SW 1271 (cell line): ENCODE measurements at places on chromosomes 12 and 14.

DNA sequence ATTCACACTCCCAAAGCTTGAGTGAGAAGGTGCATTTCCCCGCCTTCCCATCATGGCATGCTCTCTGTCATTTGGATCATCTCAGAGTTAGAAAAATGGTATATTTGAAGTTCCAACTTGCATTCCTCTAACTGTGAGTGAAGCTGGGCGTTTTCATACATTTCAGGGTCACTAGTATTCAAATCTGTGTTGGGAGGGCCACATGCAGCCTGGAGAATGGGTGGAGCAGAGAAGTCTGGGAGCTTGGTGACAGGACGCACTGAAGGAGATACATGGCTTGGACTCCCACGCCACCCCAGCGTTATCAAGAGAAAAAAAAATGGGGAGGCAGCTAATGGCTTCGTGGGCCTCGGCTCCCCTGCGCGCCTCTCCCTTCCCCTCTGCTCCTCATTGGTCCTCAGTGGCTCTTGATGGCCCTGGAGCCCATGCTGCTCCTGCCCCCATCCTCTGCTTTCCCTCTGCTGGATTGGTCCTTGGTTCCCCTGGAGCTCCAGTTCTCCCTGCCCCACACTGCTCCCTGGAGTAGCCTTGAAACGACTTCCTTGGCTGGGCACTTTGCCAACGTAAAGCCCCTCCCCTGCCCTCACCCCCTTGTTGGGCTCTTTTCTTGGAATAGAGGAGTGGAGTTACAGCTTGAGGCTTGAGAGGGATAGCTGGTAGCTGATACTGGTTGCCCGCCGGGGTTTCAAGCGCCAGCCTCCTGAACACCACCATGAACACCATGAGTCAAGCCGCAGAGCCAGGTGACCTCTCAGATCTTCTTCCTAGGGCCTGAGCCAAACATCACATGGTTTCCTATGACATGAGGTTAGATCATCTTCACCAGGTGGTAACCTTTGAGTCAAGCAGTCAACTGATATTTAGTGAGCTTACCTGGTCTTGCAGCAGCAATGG is 139.6 kb downstream of the PRKCH start:
- DNase-seq: no peak

DNA sequence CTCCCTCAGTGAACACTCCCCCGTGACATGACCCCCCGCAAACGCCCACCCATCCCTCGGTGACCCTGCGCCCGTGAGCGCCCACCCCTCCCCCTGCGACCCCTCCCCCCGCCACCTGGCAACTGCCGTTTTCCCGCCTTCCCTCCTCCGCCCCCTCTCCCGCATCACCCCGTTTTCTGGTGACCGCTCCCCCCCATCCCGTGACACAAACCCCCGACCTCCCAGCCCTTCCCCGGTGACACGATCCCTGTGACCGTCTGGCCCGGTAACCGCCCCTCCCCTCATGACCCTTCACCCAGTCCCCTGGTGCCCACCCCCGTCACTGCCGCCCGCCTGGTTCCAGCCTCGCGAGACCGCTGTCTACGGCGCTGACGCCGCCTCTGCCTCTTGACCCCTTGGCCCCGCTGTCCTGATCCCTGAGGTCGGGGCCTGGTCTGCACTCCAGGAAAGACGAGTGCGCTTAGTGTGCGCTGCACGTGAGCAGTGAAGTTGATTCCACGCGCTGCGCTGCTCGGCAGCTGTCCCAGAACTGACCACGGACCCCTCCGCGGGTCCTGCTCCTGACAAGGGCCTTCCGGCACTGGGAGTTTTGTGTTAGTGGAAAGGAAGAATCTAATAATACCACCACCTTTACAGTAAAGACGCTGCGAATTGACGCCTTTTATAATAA is 59.4 kb downstream of the DDX51 start:
- peak; percentile 53 for DNase-seq

DNA sequence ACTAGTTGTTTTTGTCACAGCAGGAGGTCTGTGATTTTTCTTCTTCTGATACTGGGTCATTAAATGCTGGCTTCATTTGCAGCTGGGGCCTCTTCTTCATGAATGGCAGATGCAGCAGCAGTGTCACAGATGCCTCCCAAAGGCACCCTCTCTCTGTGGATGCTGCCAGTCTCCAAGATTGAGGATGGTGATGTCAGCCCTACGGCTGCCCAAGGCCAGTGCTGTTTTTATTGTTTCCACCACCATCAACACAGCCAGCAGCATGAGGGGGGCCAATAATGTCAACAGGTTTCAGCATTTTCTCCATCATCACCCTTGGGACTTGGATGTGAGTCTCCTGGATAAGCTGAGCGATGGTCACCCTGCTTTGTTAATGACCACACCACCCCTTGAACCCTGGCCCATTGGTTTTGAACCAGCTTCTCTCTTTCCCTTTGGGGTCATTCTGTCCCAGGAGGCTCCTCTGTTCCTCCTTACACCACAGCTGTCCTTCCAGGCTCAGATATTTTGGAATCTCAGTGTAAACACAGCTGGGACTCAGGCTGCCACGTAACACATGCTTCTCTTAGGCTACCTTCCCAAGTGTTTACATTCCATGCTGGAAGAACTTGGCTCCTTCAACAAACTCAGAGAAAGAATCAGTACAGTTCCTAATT is 151.7 kb upstream of the DDHD1 start:
- DNase-seq: no peak

DNA sequence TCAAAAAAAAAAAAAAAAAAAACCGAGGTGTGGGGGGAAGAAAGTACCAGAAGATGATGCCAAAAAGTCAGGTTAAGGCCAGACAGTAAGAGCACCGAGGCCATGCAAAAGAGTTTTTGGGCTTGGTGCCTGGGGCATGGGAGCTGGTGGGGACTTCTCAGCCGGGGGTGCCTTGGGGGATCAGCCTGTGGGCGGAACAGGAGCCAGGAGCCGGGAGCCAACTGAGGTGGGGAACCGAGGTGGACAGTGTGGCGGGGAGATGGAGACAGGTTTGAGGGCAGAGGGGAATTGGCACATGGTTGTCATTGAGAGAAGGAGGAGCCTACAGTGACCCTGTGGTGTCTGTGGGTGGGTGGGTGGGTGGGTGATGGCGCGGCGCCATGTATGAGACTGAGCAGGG is 33.2 kb downstream of the TSPAN11 start:
- DNase-seq: no peak

GRCh38 chr12:56213878-56214277 is 7.8 kb downstream of the RNF41 start:
- DNase-seq: no peak

- DNase-seq: no peak
Measured at GRCh38 chr14:67514203-67514607, 18.9 kb upstream of the PLEKHH1 start.

- DNase-seq: no peak
Measured at GRCh38 chr12:14554281-14555007, 13.2 kb downstream of the PLBD1 start.

DNA sequence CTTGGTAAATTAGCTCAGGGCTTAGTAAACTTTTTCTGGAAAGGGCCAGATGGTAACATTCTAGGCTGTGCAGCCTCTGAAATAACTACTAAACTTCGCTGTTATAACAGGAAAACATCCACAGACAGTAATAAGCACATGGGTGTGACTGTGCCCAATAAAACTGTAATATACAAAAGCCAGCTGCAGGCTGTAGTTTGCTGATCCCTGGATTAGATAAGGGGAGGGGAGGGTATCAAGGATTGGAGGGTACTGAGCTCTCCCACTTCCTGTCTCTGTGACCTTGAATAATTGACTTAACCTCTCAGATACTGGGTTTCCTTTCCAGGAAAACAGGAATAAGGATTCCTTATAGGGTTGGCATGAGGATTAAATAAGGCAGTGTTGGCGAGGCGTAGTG is 81.2 kb downstream of the CCDC60 start:
- no peak for DNase-seq

GRCh38 chr14:29822430-29822709 is 105.3 kb downstream of the PRKD1 start:
- no peak for DNase-seq

DNA sequence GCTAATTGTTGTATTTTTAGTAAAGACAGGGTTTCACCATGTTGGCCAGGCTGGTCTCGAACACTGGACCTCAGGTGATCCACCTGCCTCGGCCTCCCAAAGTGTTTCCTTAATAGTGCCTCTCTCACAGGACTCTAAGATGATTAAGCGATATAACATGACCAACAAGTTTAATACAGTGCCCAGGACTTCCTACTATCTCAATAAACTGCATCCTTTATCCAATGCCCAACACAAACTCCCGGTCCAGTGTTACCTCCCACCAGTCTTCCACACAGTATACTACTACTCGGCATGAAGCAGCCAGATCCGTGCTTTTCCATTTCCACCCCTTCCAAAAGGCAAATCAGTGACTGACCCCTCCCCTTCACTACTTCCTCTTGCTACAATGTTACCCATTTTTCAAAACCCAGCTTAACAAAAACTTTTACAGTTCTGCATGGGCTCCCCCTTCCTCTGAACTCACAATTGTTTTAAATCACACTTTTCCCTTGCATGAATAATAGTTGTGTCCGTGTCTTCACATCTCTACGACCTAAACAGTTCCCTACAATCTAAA is 900 bp downstream of the NOP2 start:
- DNase-seq: no peak

DNA sequence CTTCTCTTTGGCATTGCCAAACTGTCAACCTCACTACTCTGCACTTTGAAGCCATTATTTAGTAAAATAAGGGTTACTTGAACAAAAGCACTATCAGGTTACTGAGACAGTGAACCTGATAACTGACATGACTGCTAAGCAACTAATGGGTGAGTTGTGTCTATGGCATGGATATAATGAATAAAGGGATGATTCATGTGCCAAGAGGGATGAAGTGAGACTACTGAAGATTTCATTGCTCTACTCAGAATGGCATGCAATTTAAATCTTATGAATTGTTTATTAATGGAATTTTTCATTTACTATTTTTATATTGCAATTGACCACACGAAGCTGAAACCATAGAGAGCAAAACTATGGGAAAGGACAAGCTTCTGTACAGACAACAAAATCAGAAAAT is 74.4 kb downstream of the CEP128 start:
- no peak for DNase-seq

DNA sequence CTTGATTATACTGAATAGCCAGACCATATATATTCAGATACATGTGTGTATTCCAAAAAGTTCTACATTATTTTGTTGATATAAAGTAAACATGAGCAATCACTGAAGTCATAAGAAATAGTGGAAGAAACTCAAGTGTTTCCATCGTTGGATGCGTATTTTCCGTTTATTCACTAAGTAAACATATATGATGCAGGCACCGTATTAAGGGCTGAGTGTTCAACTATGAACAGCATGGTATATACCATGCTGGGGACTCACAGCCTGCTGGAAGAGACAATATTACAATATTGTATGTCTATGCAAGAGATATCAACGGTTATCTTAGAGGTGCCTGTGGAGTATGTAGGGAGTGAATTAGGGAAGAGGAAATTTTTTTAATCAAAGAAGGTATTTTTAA is 1.2 kb downstream of the PYROXD1 start:
- DNase-seq: no peak

GRCh38 chr14:64673748-64674147 is 30.5 kb upstream of the PLEKHG3 start:
- DNase-seq: no peak

DNA sequence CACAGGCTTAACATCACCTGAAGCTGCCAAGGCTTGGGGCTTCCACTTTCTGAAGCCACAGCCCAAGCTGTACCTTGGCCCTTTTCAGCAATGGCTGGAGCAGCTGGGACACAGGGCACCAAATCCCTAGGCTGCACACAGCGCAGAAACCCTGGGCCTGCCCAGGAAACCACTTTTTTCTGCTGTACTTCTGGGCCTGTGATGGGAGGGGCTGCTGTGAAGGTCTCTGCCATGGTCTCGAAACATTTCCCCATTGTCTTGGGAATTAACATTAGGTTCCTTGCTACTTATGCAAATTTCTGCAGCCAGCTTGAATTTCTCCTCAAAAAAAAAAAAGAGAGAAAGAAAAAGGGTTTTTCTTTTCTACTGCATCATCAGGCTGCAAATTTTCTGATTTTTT is 219.1 kb downstream of the RPL10L start:
- DNase-seq: no peak

- no peak for DNase-seq
Measured at GRCh38 chr12:28951935-28952334, 197.1 kb upstream of the FAR2 start.

DNA sequence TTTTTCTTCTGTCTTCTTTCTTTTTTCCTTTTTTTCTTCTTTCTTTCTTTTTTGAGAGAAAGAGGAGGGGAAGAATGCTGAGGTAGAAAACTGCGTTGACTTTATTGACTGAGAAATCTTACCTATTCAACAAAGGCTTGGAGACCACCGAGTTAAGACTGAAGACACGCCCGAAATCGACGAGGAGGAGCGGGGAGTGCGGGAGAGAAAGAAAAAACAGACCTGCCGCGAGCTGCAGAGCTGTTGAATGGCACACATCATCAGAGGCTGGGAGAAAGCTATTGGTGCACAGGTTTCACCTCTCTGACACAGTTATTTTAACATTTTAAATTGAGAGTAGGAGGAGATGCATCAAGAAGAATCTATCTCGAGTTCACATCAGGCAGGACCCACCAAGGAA is 5.1 kb downstream of the ASCL1 start:
- DNase-seq: no peak

GRCh38 chr14:74612350-74613021 is 449 bp upstream of the LTBP2 start:
- DNase-seq: no peak

GRCh38 chr12:55722948-55723347 is 2.8 kb downstream of the RDH5 start:
- DNase-seq: no peak

DNA sequence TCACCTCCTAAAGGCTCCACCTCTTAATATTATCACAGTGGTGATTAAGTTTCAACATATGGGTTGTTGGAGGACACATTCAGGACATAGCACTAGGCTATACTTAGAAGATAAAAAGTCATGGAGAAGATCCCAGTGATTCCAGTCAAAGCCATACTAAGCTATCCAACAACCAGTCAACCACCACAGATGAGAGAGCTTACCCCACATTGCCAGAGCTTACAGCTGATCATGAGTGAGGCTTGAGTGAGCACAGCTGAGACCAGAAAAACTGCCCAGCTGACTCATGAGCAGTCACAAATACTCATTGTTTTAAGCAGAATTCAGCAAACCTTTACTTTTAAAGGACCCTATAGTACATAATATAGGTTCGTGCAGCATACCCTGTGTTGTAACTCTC is 85.1 kb downstream of the DRAM1 start:
- DNase-seq: no peak

DNA sequence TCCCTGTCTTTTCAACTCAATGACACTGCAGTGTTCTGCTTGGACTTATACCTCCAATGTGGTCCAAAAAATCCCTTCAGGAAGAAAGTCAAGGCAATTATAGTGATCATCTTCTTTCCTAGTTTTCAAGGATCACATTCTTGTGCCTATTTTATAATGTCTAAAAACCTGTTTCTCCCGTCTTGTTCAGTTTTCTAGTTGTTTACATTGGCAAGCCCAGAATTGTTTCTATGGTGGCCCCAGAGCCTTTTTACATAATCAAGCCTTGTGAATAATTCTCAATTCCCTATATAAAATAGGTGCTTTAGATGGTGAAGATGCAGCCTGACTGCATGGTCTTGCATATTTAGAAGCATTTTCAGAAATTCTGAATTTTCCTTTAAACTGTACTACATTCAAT is 14.5 kb upstream of the LDHB start:
- DNase-seq: no peak
